Neural cell (in vitro differentiated cells): ENCODE measurements at places on chromosomes 7 and 10. TPM values are rescaled to one million over a fixed set of nuclear protein-coding genes. Genes with fewer than 3 reads are reported as not detected.

The GPRIN2 gene
- polyA plus RNA-seq: 7.1 and 10.5 TPM in 2 replicates

The ITPRID1 gene
- not detected in 2 replicates for polyA plus RNA-seq

The ARHGAP22 gene
- polyA plus RNA-seq: 0.15 and 0.70 TPM in 2 replicates

The GPR158 gene
- 1.7 and 2.1 TPM in 2 replicates for polyA plus RNA-seq

The ADCY1 gene
- 14.8 and 18.7 TPM in 2 replicates for polyA plus RNA-seq

The AGAP5 gene
- 6.5 and 8.2 TPM in 2 replicates for polyA plus RNA-seq

The ENKUR gene
- 1.5 and 2.6 TPM in 2 replicates for polyA plus RNA-seq

The YKT6 gene
- polyA plus RNA-seq: 93.4 and 114 TPM in 2 replicates

The SFRP4 gene
- polyA plus RNA-seq: not detected in 2 replicates

The PRPS1L1 gene
- polyA plus RNA-seq: not detected in 2 replicates

The LAMB4 gene
- 0.16 TPM in 1 of 2 replicates, not detected in the other for polyA plus RNA-seq

The OR2A42 gene
- polyA plus RNA-seq: not detected in 2 replicates

The ADGRA1 gene
- 2.2 and 4.5 TPM in 2 replicates for polyA plus RNA-seq

The VGF gene
- polyA plus RNA-seq: 36.8 and 39.3 TPM in 2 replicates

The ZNF503 gene
- 41.4 and 49.9 TPM in 2 replicates for polyA plus RNA-seq

The FAM131B gene
- polyA plus RNA-seq: 45.9 and 58.5 TPM in 2 replicates

The ZNF117 gene
- polyA plus RNA-seq: 109 and 112 TPM in 2 replicates

The NKX1-2 gene
- polyA plus RNA-seq: 0.16 and 0.19 TPM in 2 replicates

The LIPJ gene
- 0.15 and 0.16 TPM in 2 replicates for polyA plus RNA-seq

The RBP4 gene
- polyA plus RNA-seq: 0.73 and 1.9 TPM in 2 replicates

The ASIC3 gene
- 3.3 and 4.4 TPM in 2 replicates for polyA plus RNA-seq

The TSPAN12 gene
- polyA plus RNA-seq: 2.2 and 3.5 TPM in 2 replicates

The LRRN3 gene
- polyA plus RNA-seq: 119 and 138 TPM in 2 replicates

The TCF7L2 gene
- polyA plus RNA-seq: 0.48 and 1.7 TPM in 2 replicates

The ADAM12 gene
- polyA plus RNA-seq: 0.09 and 0.14 TPM in 2 replicates

The MTG1 gene
- polyA plus RNA-seq: 49.7 and 52.3 TPM in 2 replicates

The TBRG4 gene
- 52.8 and 75.3 TPM in 2 replicates for polyA plus RNA-seq

The GDF2 gene
- polyA plus RNA-seq: not detected in 2 replicates
